NCI-H187 treated with DMSO at 0.1 percent for 48 hours (cell line): ENCODE measurements at places on chromosomes 16 and 17.
A peak's percentile ranks its signal among the peaks of the same experiment; 100 is the strongest.

DNA sequence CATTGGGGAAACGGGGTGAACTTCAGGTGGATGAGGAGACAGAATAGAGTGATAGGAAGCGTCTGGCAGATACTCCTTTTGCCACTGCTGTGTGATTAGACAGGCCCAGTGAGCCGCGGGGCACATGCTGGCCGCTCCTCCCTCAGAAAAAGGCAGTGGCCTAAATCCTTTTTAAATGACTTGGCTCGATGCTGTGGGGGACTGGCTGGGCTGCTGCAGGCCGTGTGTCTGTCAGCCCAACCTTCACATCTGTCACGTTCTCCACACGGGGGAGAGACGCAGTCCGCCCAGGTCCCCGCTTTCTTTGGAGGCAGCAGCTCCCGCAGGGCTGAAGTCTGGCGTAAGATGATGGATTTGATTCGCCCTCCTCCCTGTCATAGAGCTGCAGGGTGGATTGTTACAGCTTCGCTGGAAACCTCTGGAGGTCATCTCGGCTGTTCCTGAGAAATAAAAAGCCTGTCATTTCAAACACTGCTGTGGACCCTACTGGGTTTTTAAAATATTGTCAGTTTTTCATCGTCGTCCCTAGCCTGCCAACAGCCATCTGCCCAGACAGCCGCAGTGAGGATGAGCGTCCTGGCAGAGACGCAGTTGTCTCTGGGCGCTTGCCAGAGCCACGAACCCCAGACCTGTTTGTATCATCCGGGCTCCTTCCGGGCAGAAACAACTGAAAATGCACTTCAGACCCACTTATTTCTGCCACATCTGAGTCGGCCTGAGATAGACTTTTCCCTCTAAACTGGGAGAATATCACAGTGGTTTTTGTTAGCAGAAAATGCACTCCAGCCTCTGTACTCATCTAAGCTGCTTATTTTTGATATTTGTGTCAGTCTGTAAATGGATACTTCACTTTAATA is 7.0 kb upstream of the TMEM235 start:
- DNase-seq, result no peak

GRCh38 chr17:37742116-37742761 is 2.6 kb downstream of the HNF1B start:
- no peak for DNase-seq

DNA sequence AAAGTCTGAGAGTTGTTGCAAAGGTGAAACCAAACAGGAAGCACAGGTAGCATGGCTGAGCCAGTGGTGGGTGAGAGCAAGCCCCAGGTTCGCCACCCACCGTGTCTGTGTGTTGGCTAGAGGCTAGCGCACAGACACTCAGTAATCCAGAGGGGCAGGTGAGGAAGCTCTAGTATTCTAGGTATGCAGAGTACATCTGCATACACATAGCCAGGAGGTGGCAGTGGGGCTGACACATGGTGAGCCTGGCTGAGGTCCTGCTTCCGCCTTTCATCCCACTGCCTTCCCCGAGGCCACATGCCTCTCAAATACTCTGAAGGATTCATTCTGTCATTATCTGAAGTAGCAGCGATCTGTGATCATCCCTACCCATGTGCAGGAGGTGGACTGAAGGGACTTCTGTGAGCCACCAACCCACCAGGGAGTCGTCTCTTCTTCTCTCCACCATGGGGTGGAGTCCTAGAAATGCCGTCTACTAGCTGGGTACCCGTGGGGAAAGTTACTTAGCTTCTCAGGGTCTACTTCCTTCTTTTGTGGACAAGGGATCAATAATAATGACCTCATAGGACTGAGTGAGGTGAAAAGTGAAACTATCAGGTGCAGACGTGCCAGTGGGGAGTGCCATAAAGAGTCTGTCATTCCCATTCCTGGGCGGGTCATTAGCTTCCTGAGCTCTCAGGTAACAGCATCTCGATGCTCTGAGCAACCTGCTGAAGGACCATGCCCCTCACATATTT is 36.0 kb upstream of the ICAM2 start:
- no peak for DNase-seq

DNA sequence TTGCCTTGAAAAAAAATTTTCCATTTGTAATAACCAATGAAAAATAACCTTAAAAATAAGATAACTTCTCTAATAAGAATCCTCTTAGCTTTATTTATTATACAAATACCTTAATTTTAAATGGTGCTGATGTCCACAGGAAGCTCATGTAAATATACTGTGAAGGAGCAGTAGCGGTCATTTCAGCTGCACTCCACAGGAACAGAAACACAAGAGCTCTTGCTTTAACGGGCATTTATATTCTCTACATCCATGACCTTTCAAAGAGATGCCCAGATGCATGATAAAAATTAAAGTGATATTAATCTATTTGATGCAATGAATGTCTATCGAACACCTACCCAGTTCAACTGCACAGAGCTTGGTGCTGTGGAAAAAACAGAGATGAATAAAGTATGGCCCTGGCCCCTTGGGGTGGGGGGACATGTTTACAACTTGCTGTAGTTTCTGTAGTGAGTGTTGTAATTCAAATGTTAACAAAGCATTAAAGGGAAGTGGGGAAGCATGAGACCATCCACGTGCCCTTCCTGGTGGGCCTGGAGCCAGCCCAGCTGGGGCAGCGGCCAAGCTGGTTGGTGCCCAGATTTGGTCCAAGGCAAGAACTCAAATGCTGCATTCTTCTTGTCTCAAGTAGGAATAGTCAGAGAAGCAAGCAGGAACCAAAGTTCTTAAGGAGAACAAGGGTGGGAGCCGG is 47.9 kb downstream of the IQCK start:
- no peak for DNase-seq

DNA sequence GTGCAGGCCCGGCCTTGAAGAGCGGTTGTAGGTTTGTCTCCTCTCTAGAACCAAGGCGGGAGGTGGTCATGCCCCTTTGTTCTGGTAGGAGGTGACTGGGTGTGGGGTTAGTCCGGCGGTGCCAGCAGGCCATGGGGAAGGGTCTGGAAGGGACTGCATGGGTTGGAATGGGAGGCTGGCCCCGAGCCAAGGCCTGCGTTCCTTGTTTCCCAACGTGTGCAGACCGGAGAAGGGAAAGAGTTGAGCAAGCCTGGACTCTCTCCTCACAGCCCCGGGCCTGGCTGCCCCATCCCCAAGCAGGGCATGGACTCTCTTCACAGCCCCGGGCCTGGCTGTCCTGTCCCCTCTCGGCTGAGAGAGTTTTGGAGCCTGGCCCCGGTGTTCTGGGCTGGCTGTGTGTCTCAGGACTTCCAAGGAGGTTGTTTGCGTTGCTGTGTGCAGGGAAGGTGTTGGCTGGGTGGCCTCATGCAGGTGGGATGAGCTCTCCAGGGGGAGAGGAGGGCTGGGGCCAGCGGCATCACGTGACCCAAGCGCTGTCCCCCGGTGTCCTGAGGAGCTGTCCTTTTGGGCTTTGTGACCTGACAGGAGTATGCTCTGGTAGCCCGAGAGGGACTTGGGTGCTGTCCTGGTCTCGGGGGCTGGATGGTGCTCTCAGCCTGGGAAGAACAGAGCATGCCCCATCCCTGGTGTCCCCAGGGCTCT is 2.6 kb downstream of the CACNA1H start:
- DNase-seq, result no peak

GRCh38 chr16:49489686-49490320 is 116.2 kb downstream of the C16orf78 start:
- no peak for DNase-seq

GRCh38 chr17:77323413-77324171 is 182.8 kb downstream of the SEC14L1 start:
- DNase-seq, result no peak

DNA sequence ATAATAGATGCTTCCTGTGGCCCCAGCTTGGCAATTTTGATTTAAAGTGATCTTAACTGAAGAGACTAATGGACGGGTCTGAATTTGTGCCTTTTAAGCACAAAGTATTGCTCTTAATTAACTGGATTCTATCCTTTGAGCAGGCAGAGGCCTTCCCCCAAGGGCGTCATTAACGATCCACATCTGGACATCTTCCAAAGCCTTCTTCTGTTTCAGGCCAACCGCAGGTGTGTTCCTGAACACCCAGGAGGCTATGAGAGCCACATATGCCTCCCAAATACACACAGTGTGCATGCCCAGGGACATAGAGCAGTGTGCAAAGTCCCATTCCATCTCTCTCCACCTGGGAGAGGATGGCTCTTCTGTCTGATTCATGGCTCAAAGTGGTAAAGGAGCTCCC is 42.3 kb downstream of the MAPT start:
- DNase-seq, result peak; percentile 11

GRCh38 chr17:61805399-61805798 is 57.9 kb downstream of the BRIP1 start:
- DNase-seq, result no peak

- no peak for DNase-seq
These were observed 2.3 kb downstream of the TP53 start for GRCh38 chr17:7684851-7685532.

- no peak for DNase-seq
These were observed 76.0 kb upstream of the RBBP6 start for GRCh38 chr16:24463196-24463945.

DNA sequence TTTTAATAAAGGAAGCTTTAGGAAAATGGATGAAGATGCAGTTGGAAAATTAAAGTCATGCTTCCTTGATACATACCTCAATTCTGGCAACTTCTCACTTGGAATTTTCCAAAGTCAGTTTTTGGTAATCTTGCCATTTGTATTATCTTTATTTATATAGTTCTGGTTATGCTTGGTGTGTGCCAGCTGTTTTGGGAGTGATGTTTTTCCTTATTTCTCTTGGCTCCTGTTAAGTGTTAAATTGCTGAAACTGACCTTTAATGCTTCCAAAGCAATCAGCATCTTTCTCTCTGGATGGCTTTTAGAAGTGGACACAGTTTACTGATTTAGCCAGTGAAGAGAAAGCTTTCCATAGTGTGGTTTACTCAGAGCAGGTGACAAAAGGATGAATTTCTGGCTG is 70.1 kb upstream of the HAS3 start:
- no peak for DNase-seq

DNA sequence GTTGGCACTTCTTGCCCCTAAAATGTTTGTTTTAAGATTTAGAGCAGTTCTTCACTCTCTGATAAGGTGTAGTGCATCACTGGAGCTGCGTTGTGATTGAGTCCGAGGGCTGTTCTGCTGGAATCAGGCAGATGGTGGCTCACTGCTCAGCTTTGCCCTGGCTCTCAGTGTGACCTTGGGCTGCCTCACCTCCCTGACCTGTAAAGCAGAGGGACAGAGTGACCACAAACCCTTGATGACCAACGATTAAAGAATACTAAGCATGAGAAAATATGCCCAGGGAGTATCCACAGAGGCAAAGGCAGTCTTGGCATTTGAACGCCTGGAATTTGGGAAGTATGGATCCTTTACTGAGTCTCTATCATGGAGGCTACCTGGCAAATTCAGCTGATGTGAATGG is 18.1 kb downstream of the CMIP start:
- DNase-seq, result no peak

DNA sequence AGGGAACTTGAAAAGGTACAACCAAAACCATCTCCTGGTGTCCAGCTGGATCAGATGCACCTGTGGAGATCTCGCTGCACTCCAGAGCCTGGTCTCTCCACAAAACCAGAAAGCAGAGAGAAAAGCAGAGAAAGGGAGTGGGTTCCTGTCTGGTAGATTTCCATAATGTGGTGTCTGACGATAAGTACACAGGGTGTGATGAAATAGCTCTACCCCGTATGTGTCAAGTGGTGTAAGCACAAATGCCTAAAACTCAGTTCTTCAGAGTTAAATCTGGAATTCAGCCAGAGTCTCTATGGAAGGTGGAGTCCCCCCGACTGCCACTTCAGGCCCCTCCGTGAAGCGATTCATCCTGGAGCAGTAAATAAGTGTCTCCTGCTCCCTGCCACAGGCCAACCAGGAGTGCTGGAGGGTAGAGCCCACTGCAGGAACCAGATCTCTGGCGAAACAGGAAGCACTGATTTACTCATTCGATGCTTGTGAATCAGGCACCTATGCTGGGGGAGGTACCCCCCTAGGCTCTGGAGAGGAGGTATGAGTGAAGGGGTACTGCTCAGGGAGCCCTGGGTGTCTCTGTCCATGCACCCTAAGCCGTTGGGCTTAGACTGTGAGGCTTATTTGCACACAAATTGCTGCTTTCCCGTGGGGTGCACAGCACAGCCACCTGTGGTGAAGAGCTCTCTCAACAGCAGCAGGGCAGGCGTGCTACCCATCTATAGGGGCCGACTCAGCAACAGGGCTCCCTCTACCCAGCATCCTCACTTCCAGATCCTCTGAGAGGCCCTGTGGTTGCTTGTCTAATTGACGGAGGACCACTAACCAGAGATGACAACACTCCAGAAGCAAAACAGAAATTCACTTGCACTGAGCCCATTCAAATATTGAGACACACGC is 97.1 kb upstream of the MYOCD start:
- DNase-seq, result no peak

DNA sequence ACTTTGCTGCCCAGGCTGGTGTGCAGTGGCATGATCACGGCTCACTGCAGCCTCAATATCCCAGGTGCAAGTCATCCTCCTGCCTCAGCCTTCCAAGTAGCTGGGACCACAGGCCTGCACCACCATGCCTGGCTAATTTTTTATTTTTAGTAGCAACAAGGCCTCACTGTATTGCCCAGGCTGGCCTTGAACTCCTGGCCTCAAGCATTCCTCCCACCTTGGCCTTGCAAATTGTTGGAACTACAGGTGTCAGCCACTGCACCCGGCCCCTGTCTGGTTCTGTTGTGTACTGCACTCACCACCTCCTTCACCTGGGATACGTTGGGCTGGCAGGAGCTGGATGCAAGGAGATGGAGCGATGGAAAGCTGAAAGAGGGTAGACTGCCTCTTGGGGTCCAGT is 8.5 kb downstream of the PLA2G15 start:
- DNase-seq, result no peak

GRCh38 chr16:74661064-74661463 is 5.6 kb downstream of the RFWD3 start:
- no peak for DNase-seq

- DNase-seq, result no peak
These were observed 81.3 kb downstream of the COX10 start for GRCh38 chr17:14150619-14151018.

- DNase-seq, result no peak
These were observed 3.6 kb downstream of the ARL6IP1 start for GRCh38 chr16:18797746-18798145.

DNA sequence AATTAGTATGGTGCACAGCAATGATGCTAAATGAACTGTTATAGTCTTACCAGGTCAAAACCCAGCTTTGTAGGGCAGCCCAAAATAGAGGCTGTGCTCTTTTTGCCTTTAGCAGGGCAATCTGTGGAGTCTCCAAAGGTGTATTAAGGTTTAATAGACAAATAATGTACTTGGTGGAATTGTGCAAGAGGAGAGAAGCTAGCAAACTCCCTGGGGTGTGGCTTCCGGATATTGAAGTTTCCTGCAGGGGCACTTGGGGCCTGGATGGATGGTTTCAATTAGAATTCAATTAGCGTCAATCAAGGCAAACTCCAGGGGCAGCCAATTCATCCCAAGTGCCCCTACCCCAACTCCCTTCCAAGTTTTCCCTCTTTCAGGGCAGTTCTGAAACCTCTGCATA is 285.8 kb downstream of the UTP18 start:
- no peak for DNase-seq

- DNase-seq, result peak; percentile 63
These were observed 86.7 kb downstream of the ZFHX3 start for GRCh38 chr16:72961115-72961832.

GRCh38 chr16:19639986-19640421 is 78.0 kb downstream of the KNOP1 start:
- no peak for DNase-seq
